ENCODE measurements at places on chromosomes 11 and 22.

DNA sequence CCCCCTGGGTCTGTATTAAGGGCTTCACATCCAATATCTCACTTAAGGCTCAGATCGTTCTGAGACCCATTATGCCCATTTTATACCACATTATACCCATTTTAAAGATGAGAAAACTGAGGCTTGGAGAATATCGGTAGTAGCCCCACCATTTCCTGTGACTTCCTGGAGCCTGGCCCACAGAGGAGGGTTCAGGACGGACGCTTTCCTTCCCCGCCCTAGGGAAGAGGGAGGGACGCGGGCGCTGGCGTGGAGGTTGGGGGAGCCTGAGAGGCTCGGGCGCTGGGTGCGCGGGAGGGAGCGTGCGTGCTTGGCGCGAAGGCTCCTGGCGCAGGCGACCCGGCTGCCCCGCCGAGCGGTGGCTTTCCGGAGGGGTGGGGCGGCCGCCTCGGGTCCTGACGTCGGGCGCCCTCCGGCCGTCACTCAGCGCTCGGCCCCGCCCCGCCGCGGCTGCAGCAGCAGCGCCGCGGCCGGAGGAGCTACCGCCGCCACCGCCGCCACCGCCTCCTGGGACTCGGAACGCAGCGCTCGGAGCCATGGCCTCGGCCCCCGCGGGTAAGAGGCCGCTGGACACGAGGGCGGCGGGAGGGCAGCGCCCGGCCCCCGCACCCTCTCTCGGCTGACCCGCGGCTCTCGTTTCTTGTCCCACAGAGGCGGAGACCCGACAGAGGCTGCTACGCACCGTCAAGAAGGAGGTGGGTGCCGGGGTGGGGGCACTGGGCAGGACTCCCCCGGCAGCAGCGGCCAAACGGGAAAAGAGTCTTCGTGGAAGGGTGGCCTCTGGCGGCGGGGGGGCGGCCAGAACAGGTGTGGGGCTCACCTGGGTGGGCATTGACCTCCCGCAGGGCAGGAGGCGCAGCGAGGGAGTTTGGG, at the start of gene SGSM1:
Gene SGSM1 (plus strand): TSS at position 422 of the 873 bp plus-strand sequence. CDS start 115 bp downstream, at position 537.
- ATAC-seq: peak; percentile 79

DNA sequence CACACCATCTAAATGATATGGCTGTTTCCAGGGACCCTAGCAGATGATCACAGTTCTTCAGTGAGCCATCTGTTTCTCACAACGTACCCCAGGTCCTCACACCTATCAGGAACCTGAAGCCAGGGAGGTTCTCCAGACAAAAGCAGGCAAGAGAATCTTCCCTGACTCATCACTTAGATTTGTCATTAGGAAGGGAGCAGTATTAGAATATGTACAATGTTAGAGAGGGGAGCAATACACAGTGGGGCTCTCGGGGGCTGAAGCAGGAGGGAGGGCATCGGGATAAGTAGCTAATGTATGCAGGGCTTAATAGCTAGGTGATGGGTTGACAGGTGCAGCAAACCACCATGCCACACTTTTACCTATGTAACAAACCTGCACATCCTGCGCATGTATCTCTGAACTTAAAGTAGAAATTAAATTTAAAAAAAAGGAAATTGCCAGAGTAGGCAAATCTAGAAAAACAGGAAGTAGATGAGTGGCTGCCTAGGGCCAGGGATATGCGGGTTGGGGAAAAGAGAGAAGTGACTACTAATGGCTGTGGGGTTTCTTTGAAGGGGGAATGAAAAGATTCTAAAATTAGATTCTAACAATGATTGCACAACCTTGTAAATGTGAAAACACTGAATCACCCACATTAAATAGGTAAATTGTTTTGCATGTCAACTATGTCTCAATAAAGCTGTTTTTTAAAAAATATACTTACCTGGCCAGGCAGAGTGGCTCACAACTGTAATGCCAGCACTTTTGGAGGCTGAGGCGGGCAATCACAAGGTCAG, 14.4 kb downstream of the C22orf42 start:
- ATAC-seq: peak; percentile 23

- peak; percentile 87 for ATAC-seq
These were observed at the start of gene PLA2G3 for GRCh38 chr22:31139866-31140716. PLA2G3 (minus strand) TSS chr22:31140508; CDS start chr22:31140354, 154 bp downstream.

GRCh38 chr22:47112582-47112965, 350.1 kb downstream of the TBC1D22A start:
- no peak for ATAC-seq

GRCh38 chr11:100550912-100551632, 136.0 kb upstream of the ARHGAP42 start:
- ATAC-seq: no peak

DNA sequence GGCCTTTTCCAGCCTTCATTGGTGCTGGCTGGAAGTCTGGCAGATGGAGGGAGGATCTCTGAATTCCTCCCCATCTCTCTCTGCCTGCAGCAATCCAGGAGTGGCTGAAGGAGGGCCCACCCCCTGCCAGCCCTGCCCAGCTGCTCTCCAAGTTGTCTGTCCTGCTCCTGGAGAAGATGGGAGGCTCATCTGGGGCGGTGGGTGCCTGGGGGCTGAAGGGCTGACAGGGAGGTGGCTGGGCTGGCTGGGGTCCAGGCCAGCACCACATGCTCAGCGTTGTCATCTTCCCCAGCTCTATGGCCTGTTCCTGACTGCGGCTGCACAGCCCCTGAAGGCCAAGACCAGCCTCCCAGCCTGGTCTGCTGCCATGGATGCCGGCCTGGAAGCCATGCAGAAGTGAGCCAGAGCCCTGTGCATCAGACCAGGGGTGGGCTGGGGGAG, 12.2 kb downstream of the TKFC start:
- no peak for ATAC-seq

DNA sequence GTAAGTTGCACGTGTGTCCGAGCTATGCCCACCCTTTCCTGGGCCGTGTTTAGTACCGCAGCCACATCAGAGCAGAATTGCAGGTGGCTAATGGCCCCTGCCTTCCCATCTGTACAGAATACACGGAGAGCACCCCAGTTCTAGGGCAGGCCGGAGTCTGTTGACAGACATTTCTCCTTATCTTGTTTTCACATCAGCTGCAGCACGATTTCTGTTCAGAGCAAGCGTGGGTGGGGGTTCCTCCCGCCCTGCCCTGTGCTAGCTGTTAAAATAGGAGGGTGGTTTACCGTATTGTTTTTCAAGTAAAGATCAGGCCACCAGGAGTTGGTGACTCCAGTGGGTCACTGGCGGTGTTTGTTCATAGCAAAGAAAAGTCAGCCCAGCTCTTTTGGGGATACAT, 41.1 kb downstream of the UBASH3B start:
- ATAC-seq: no peak

- no peak for ATAC-seq
These were observed 63.2 kb downstream of the GRIA4 start for GRCh38 chr11:105673089-105673488.

DNA sequence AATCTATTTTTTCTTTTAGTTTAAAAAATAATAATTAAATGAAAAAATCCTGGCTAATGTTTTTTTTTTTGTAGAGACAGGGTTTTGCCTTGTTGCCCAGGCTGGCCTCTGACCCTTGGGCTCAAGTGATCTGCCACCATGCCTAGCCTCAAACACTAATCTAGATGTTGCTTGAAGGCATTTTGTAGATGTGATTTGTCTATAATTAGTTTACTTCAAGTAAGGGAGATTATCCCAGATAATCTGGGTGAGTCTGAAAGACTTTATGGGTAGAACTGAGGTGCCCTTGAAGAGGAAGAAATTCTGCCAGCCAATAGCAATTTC, 38.6 kb upstream of the RBFOX2 start:
- ATAC-seq: no peak

DNA sequence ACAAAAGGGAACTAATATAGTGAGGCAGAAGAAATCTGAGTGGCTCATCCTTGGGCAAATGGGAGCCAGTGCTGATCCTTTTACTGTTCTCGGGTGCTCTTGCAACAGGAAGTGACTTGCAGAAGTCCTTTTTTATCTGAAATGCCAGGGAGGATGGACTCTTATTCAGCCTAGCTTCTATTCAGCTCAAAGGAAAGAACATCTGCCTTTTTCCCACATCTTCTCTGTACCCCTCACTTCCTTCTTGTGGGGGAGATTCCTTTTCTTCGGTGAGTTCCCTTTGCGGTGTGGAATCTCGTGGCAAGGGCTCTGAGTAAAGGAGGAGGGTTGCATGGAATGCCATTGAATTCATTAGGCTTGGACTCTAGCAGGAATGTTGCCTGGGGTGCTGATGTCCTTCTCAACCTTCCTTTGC, 76.2 kb downstream of the ZBTB16 start:
- no peak for ATAC-seq

GRCh38 chr11:94457118-94458029, 36.3 kb downstream of the MRE11 start:
- ATAC-seq: peak; percentile 28

- ATAC-seq: no peak
These were observed 258.9 kb downstream of the BUD13 start for GRCh38 chr11:116513894-116514293.

DNA sequence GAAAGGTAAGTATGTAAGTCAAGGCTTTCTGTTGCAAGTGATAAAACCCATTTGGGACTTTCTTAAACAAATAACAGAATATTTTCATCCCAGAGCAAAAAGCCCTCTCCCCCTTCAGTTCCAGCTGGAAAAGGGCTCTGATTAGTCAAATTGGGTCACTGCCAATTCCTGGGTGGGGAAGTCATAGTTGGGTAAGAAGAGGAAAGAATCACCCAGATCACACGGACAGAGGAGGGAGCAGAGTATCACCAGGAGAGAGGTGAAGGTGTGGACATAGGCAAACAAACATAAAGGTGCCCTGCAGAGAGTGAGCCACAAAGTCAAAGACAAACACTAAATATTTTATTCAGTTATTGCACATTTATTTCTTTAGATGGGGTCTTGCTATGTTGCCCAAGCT, 36.3 kb upstream of the SORL1 start:
- ATAC-seq: peak; percentile 51

DNA sequence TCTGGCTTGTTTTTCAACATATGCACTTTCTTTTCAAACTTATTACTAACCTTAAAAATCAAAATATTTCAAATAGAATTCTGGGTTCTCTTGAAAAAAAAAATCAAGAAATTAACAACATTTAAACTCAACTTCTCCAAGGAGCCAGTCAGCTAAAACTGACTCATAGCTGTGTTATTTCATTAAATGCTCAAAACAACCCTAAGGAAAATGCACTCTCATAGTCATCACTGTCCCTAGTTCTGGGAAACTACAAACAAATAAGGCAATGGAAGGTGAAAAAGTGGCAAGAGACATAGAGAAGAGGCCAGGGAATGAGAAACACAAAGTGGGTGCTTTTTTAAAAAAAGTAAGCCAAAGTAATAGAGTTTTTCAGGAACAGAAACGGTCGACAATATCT, 4.1 kb upstream of the ARHGAP20 start:
- no peak for ATAC-seq

GRCh38 chr22:44314425-44315067, 1.8 kb upstream of the SHISAL1 start:
- no peak for ATAC-seq

- peak; percentile 81 for ATAC-seq
These were observed 16.2 kb upstream of the ME3 start for GRCh38 chr11:86688398-86689179.

- no peak for ATAC-seq
These were observed 11.1 kb upstream of the VPS37C start for GRCh38 chr11:61172356-61172755.

DNA sequence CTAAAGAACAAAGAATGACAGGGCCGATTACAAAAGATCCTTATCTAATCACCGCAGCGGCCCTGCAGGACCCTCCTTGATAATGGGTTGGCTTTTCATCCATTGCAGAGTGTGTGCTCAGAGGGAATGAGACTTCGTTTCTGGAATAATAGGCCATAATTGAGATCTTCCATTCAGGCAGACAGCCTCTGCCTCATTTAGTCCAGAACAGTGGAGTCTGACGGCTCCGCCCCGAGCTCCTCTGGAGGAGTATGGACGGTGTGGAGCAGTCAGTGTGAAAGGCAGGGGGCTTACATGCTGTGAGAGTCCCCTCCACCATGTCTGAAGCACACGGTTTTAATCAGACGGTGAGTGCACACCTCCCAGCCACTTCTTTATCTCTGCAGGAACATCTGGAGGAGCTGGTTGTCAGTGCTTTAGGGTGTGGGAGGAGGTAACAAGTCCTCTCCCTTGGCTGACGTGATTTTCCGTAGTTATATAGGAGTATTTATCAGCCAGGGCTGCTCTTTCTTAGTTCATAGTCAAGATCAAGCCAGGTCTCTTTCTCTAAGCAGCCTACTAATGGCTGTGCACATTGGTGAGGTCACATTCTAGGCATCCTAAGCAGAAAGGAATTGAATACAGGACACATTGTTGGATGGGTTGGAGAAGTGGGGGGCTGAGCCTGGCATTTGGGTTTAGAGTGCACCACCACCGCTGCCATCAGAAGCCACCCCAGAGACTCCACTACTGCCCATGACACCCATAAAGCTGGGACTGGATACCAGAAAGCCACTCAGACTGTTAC, 1477.9 kb downstream of the TBC1D22A start:
- ATAC-seq: no peak

- no peak for ATAC-seq
These were observed 20.1 kb downstream of the OVOL1 start for GRCh38 chr11:65806979-65807378.

DNA sequence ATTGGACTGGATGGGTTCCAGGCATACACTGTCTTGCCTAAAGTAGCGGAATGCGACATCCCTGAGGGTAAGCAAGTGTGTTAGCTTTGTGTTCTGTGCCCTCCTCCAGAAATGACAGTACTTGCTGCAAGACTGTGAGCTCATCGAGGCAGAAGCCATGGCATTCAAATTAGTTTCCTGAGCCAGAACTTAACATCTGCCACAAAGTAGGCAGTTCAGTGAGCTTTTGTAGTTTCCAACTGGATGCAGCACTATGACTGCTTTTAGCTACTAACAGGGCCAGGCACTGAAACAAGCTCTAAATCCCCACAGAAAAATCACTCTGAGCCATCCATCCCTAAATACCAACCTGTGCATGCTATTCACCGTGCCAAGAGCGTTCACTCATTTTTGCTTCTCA, 1.2 kb upstream of the FAR1 start:
- ATAC-seq: no peak

GRCh38 chr11:85685820-85686459, at the start of gene CCDC89:
CCDC89 (minus strand) TSS chr11:85686195; CDS start chr11:85686130, 65 bp downstream.
- peak; percentile 69 for ATAC-seq

DNA sequence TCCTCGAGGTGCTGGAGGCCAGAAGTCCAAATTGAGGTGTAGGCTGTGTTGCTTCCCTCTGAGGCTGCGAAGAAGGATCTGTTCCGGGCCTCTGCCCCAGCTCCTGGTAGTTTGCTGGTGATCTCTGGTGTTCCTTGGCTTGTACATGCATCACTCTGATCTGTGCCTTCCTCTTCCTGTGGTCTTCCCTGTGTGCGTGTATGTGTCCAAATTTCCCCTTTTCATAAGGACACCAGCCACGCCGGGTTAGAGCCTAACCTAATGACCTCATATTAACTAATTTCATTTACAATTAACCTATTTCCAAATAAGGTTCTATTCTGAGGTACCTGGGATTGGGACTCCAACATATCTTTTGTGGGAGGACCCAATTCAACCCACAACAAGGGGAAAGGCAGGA, 21.5 kb downstream of the RIBC2 start:
- no peak for ATAC-seq
